ENCODE measurements at places on chromosomes 6 and 20. TPM values are rescaled to one million over a fixed set of nuclear protein-coding genes. Genes with fewer than 3 reads are reported as not detected.

- H3K36me3 ChIP-seq, result no peaks in the 10 kb centered on the region
- H3K4me3 ChIP-seq, result peak within 1 kb of the TSS; percentile 71
- H3K4me1 ChIP-seq, result peaks cover 22% of the 10 kb centered on the region
These were observed at the start of gene GMPR for GRCh38 chr6:16238057-16238962. Gene GMPR (plus strand): TSS chr6:16238587. CDS start chr6:16238694, 107 bp downstream.

- no peak for DNase-seq
- no peak overlapping the region for H3K27ac ChIP-seq
- no peaks in the 10 kb centered on the region for H3K27me3 ChIP-seq
- H3K4me3 ChIP-seq, result no peak overlapping the region
- H3K36me3 ChIP-seq, result no peaks in the 10 kb centered on the region
These were observed 247.1 kb downstream of the HIVEP2 start for GRCh38 chr6:142697922-142698321.

DNA sequence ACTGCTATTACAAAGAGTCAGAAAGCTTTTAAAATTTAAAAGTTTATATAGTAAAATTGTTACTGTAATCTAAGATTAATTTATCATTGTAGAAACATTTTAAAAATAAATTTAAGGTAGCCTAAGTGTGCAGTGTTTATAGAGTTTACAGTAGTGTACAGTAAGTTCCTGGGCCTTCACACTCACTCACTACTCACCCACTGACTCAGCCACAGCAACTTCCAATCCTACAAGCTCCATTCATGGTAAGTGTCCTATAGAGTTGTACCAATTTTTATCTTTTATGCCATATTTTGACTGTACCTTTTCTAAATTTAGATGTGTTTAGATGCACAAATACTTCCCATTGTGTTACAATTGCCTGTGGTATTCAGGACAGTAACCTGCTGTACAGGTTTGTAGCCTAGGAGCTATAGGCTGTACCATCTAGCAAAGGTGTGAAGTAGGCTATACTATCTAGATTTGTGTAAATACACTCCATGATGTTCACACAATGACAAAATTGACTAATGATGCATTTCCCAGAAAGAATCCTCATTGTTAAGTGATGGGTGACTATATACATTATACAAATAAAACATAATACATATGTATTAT lies 10.2 kb upstream of the TMEM170B start:
- H3K27ac ChIP-seq, result no peak overlapping the region
- no peaks in the 10 kb centered on the region for H3K36me3 ChIP-seq
- no peak overlapping the region for H3K4me3 ChIP-seq

- H3K36me3 ChIP-seq, result no peaks in the 10 kb centered on the region
- H3K27me3 ChIP-seq, result no peaks in the 10 kb centered on the region
- H3K27ac ChIP-seq, result no peak overlapping the region
These were observed 111.9 kb downstream of the FRK start for GRCh38 chr6:115948751-115949150.

DNA sequence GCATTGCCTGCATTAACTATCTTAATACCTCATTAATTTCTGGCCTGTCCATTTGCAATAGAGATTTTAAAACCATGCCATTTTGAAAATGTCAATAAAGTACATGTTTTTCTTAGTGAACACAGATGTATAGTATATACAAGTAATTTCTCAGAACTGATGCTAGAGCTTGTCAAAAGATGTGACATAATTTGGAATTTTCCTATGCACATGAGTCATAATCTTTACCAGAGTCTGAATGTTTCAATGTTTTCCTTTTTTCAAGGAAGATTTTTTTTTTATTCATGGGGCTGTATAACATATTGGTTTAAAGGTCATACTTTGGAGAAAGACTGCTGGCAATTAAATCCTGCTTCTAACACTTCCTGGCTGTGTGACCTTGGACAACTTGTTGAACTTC lies 1347.5 kb upstream of the ADGRB3 start:
- DNase-seq, result no peak
- no peaks in the 10 kb centered on the region for H3K36me3 ChIP-seq
- no peaks in the 10 kb centered on the region for H3K27me3 ChIP-seq
- H3K27ac ChIP-seq, result no peak overlapping the region
- no peak overlapping the region for H3K4me3 ChIP-seq
- no peaks in the 10 kb centered on the region for H3K4me1 ChIP-seq

- no peaks in the 10 kb centered on the region for H3K36me3 ChIP-seq
- DNase-seq, result peak; percentile 38
- H3K4me1 ChIP-seq, result no peaks in the 10 kb centered on the region
These were observed 31.0 kb upstream of the FBXO30 start for GRCh38 chr6:145845557-145845956.

DNA sequence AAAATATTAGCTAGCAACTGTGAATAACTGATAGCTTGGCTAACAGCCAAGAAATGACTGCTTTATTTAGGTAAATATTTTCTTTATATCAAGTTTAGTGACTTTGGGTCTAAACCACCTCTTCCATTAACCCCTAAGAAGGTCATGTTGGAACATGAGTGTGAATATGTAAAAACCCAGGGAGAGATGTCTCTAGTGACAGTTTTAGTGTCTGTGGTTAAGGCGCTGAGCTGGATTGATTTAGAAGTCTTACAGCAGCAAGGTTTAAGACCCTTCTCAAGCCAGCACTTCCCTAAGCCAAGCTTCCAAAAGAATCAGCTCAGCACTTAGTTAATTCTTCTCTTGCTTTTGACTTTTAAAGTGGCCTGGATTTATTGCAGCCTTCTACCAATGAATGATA lies 11.4 kb upstream of the SIRT5 start:
- H3K27ac ChIP-seq, result no peak overlapping the region
- no peak overlapping the region for H3K4me3 ChIP-seq
- H3K4me1 ChIP-seq, result no peaks in the 10 kb centered on the region
- no peaks in the 10 kb centered on the region for H3K27me3 ChIP-seq
- no peaks in the 10 kb centered on the region for H3K36me3 ChIP-seq
- DNase-seq, result no peak

GRCh38 chr6:41061196-41061726 lies 8.3 kb downstream of the APOBEC2 start:
- H3K36me3 ChIP-seq, result peaks cover 37% of the 10 kb centered on the region
- no peak for DNase-seq
- H3K4me1 ChIP-seq, result peaks cover 8% of the 10 kb centered on the region
- H3K27me3 ChIP-seq, result no peaks in the 10 kb centered on the region
- H3K4me3 ChIP-seq, result no peak overlapping the region

The TNFAIP3 gene
- total RNA-seq, result 1,298 TPM

The GATA5 gene
- total RNA-seq, result not detected

The TOX2 gene
- total RNA-seq, result 1.2 TPM

The NKX2-4 gene
- not detected for total RNA-seq

The YTHDF1 gene
- total RNA-seq, result 43.1 TPM

The WFDC5 gene
- not detected for total RNA-seq

Measured in natural killer cell (primary cell).